ENCODE measurements at places on chromosomes 3 and 15. TPM values are rescaled to one million over a fixed set of nuclear protein-coding genes. Genes with fewer than 3 reads are reported as not detected.

GRCh38 chr3:196169836-196170240 lies 41.4 kb downstream of the ZDHHC19 start:
- H3K4me1 ChIP-seq, result peaks cover 6% of the 10 kb centered on the region
- H3K27me3 ChIP-seq, result no peaks in the 10 kb centered on the region
- no peak overlapping the region for H3K27ac ChIP-seq
- no peak overlapping the region for H3K4me3 ChIP-seq
- no peaks in the 10 kb centered on the region for H3K36me3 ChIP-seq

DNA sequence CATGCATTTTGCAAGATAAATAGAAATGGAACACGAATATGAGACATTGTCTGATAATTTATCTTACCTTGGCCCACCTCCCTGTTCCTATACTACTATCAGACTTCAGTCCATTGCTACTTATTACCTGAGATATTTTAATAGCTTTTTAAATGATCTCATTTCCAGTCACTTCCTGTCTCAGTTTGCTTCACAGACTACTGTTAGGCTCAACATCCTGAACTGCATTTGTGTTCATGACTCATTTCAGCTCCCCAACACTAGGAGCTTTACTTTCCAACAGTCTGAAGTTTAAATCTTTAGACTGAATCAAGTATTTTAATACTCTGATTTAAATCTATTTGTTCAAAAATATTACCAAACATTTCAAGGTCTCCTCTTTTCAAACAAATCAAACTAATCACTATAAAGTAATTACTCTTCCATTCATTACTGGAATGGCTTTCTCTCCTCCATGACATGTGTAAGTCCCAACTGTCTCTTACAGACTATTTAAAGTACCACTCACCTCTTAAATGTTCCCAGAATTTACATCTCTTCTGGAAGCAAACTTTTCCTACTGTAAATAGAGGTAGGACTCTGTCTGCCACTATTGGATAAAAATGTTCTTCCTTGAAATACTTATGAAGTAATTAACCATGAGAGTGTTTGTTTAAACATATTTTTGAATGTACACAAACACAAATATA lies 1277.6 kb downstream of the ZPLD1 start:
- H3K36me3 ChIP-seq, result no peaks in the 10 kb centered on the region
- no peaks in the 10 kb centered on the region for H3K27me3 ChIP-seq
- H3K4me3 ChIP-seq, result no peak overlapping the region
- H3K4me1 ChIP-seq, result no peaks in the 10 kb centered on the region

GRCh38 chr3:119778811-119779210 lies 3.1 kb upstream of the NR1I2 start:
- no peaks in the 10 kb centered on the region for H3K36me3 ChIP-seq
- H3K27me3 ChIP-seq, result no peaks in the 10 kb centered on the region
- H3K4me1 ChIP-seq, result no peaks in the 10 kb centered on the region
- H3K27ac ChIP-seq, result no peak overlapping the region
- no peak for DNase-seq

- peak; percentile 40 for DNase-seq
- no peak overlapping the region for H3K27ac ChIP-seq
- H3K36me3 ChIP-seq, result no peaks in the 10 kb centered on the region
- no peaks in the 10 kb centered on the region for H3K4me1 ChIP-seq
- H3K4me3 ChIP-seq, result peak overlapping the region; percentile 40
These were observed 21.4 kb upstream of the LIPC start for GRCh38 chr15:58410353-58410752.

DNA sequence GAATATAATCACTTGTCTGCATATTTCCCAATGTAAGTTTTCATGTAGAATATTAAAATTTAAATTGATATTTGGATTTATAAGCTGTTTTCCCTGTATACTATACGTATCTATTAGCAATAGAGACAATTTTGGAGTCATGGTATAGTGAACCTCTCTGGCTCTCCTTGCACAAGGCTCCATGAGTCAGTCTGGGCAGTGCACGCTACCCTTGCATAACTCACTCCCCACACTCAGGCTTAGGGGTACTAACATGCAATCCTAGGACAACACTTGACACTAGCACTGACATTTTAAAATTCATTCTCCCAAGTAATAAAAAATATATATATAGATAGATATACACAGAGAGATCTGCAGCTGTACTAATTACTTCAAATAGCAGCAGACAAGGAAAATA lies 39.2 kb downstream of the SLC24A1 start:
- no peaks in the 10 kb centered on the region for H3K4me1 ChIP-seq
- no peak overlapping the region for H3K27ac ChIP-seq
- no peak overlapping the region for H3K4me3 ChIP-seq
- H3K36me3 ChIP-seq, result peaks cover 9% of the 10 kb centered on the region
- H3K27me3 ChIP-seq, result no peaks in the 10 kb centered on the region

DNA sequence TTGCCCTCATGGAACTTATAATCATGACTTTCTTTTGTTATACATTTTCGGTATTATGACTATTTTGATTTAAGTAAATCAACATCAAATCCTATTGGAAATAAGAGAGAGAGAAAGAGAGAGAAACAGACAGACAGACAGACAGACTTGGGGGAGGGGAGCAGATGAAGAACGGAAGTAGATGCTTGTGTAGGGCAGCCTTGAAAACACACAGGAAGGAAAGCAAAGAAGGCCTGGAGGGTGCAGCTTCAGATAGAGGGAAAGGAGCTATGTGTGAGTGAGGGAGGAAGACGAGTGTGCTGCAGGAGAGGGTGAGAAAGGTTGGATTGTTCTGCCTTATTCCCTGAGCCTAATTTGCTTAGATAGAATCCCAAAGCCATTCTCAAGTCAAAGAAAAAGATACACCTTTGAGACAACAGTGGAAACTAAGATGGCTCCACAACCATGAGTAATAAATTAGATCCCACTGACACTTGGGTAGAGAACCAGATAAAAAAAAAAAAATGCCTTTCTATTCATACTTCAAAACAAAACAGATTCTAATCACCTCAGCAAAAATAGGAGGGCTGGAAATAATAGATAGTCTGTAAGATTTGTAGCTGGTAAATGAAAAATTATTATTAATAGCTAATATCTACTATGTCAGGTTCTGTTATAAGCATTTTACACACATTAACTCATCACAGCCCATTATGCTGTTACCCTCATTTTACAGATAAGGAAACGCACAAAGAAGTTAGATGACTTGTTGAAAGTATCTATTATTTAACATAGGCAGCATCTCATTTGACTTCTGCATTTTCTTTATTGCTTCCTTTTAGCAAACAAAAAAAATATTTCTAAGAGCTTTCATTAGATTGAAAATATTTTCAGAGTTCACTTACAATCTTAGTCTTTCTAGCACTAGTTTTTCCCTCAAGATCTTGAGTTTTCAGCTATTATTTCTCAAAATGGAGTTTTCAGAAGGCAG lies 214.1 kb downstream of the TNIK start:
- no peaks in the 10 kb centered on the region for H3K27me3 ChIP-seq
- no peak overlapping the region for H3K27ac ChIP-seq
- DNase-seq, result no peak
- no peaks in the 10 kb centered on the region for H3K36me3 ChIP-seq

DNA sequence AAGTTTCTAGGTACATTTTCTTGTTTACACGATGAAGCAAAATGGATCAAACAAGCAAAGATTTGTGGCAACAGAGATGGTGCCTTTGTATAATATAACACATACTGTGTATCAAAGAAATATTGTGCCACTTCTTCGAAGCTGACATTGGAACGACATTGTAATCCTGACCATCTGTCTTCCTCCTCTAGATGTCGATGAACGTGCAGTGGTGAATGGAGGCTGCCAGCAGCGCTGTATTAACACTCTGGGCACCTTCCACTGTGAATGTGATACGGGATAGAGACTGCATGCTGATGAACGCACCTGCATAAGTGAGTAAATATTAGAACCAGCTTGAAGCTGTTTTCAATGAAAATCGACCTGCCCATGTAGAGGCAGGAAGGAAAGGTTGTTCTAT lies 613.3 kb upstream of the GOLIM4 start:
- H3K27ac ChIP-seq, result no peak overlapping the region
- no peak for DNase-seq
- H3K4me3 ChIP-seq, result no peak overlapping the region
- no peaks in the 10 kb centered on the region for H3K4me1 ChIP-seq
- H3K36me3 ChIP-seq, result no peaks in the 10 kb centered on the region

GRCh38 chr15:49696433-49696832 lies 75.6 kb downstream of the DTWD1 start:
- H3K36me3 ChIP-seq, result no peaks in the 10 kb centered on the region
- no peaks in the 10 kb centered on the region for H3K27me3 ChIP-seq
- DNase-seq, result no peak
- no peaks in the 10 kb centered on the region for H3K4me1 ChIP-seq
- H3K27ac ChIP-seq, result no peak overlapping the region

DNA sequence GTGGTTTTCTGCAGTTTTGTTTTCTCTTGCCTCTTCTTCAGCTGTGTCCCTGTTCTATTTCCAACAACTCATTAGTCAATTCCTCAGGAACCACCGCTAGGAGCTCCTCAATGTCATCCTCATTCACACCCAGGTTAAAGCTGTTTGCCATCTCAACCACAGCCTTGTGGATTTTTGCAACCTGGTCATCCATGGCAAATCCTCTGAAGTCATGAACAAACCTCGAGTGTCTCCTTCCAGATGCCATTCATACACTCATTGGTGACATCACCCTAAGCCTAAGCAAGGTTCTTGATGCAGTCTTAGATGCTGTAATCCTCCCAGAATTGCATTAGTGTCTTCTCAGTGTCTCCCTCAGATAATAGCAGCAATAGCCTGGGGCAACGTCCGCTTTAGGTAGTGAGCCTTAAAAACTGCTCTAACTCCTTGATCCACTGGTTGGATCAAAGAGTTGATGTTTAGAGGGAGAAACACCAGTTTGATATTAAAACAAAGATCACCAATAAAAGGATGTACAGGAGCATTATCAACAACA lies 31.5 kb upstream of the ZNF502 start:
- peaks cover 3% of the 10 kb centered on the region for H3K27me3 ChIP-seq
- no peak overlapping the region for H3K4me3 ChIP-seq
- no peaks in the 10 kb centered on the region for H3K36me3 ChIP-seq
- no peak for DNase-seq
- no peaks in the 10 kb centered on the region for H3K4me1 ChIP-seq
- no peak overlapping the region for H3K27ac ChIP-seq

DNA sequence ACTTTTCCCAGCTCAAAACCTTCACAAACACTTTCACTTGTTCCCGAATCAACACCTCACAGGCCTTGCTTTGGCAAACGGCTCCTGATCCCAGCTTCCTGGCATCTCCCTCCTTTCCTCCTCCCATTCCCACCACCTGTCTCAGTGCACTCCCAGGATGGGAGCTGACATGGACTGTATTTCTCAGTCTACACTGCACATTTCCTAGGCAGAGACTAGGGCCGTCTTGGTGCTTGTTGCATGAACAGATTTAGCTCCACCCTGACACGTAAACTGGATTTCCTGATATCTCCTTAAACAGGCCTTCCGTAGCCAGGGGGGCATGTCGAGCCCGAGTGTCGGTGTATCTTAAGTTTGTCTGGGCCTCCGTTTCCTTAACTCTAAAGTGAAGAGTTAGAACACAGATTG lies 790 bp upstream of the WHAMM start:
- no peaks in the 10 kb centered on the region for H3K27me3 ChIP-seq
- H3K4me1 ChIP-seq, result peaks cover 23% of the 10 kb centered on the region
- no peak for DNase-seq

DNA sequence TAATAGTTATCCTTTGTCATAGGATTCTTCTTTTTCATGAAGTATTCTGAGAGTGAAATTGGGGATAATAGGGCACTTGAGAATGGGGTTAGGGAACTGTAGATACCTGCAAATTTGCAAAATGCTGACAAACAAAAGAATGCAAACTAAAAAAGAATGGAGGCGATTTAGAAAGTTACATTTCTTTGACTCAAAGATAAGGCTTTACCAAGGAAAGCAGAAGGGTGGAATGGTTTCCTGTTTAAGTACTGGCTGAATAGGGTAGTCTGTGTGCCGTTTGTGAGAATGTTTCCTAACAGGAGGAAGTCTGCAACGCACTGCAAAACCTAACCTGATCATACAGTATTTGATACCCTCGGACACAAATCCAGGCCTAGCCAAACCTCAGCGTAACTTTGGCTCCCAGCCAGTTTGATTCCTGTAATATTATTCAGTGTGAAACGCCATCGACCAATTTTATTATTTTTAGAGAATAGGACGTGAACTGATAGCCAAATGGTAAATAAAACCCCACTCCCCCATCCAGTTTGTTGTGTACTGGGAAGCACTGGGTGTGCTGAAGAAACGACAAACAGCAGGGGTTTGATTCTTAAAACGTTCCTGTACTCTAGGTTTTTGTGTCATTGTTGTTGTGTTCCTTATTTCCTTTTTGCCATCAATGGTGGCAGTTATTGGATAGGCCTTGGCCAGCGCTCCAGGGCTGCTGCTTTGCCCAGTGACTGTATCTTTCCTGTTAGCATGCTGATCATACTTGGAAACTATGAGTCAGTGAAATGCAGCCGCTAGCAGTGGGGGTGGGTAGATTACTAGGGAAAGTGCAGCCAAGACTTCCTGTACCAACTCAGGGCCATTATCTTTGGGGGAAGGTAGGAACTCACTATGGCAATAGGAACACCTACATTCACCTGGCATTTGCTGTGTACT lies 148.0 kb upstream of the TBL1XR1 start:
- H3K36me3 ChIP-seq, result no peaks in the 10 kb centered on the region
- no peak overlapping the region for H3K4me3 ChIP-seq
- H3K4me1 ChIP-seq, result peaks cover 7% of the 10 kb centered on the region
- no peaks in the 10 kb centered on the region for H3K27me3 ChIP-seq
- no peak overlapping the region for H3K27ac ChIP-seq
- DNase-seq, result no peak

- no peaks in the 10 kb centered on the region for H3K36me3 ChIP-seq
- no peak overlapping the region for H3K27ac ChIP-seq
- peaks cover 5% of the 10 kb centered on the region for H3K4me1 ChIP-seq
- no peaks in the 10 kb centered on the region for H3K27me3 ChIP-seq
These were observed 816.3 kb downstream of the FHIT start for GRCh38 chr3:60434950-60435349.

The CELF6 gene
- total RNA-seq, result 3.0 TPM

The ACTR8 gene
- total RNA-seq, result 47.3 TPM

The CHRD gene
- total RNA-seq, result not detected

The CHDH gene
- total RNA-seq, result 1.5 TPM

The COL6A5 gene
- total RNA-seq, result not detected

The SYNM gene
- total RNA-seq, result 4.2 TPM

Measured in T-cell (primary cell).